ENCODE measurements at places on chromosomes 7 and 10.

GRCh38 chr7:30971440-30971839 lies 7.7 kb downstream of the GHRHR start:
- DNase-seq: no peak

- DNase-seq: no peak
Observed at GRCh38 chr7:32104766-32105165, 34.6 kb upstream of the PDE1C start.

GRCh38 chr10:87775766-87776165 lies 42.3 kb downstream of the ATAD1 start:
- DNase-seq: no peak

GRCh38 chr7:23204241-23204640 lies 22.4 kb downstream of the NUP42 start:
- DNase-seq: no peak

DNA sequence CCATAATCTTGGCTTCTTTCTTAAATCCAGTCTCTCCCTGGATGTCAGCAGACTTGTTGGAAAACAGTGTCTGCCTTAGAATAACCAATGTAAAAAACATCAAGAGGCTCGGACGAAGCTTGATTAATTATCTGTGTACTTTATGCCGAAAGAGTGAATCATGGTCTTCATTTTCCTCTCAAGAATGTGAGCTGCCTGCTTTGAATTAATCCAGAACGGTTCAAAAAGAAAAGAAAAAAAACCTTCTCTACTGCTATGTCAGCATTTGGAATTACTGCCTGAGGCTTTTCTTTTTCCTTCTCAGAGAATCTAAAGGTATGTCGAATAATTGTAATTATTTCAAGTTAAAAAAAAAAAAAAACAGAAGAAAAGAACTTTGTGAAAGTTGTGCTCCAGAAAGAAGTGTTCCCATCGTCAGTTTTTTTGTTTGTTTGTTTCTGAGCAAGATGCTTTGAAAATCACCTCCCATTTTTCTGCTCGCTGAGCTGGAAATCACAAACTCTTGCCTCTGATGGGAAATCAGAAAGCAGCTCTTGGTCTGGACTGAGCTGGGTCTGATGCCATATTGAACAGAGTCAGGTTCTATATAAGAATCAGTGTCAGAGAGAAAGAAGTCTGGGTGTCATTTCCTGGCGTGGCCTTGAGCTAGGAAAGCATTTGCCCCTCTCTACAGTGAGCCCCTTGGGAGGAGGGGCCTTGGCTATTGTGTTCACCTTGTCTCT lies 20.2 kb downstream of the PLPP4 start:
- DNase-seq: no peak

DNA sequence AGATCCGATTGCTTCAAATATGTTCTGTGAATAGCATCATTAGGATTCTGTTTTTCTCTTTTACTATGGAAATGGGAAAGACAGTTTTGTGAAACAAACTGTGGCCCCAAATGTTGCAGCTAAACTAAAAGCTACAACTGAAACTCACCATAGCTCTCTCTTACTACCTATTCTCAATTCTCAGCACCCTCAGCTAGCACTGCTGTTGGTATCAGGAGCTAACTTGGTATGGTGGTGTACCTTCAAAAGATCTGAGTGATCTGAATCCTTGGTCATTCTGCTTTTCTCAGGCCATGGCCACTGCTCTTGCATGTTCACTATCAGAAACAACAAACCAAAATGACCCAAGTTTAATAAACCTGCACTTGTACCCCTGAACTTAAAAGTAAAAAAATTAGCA lies 1208.0 kb downstream of the SORCS1 start:
- DNase-seq: no peak

GRCh38 chr10:13840036-13840435 lies 253.3 kb downstream of the PRPF18 start:
- DNase-seq: no peak

Measured in T-helper 1 cell (primary cell).